ENCODE measurements at places on chromosomes 4 and X.

GRCh38 chrX:69128588-69128987 lies 36.7 kb downstream of the PJA1 start:
- no peak for DNase-seq

GRCh38 chrX:152138388-152138784 lies at the start of gene MAGEA10:
Gene MAGEA10, minus strand, starts transcription at chrX:152138577. Its CDS starts 2,957 bp downstream, at chrX:152135620.
- no peak for DNase-seq

DNA sequence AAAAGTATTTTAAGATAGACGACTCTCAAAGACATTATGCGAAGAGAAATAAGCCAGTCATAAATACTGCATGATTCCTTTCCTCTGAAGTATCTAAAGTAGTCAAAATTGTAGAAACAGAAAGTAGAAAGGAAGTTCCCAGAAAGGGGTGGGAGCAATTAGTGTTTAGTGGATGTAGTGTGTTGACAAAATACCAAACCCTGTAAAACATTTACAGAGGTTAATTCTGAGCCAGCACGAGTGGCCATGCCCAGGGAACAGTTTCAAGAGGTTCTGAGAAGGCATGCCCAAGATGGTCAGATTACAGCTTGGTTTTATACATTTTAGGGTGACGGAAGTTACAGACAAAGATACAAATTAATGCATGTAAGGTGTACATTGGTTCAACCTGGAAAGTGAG lies 34.4 kb upstream of the SLC25A4 start:
- DNase-seq, result no peak

DNA sequence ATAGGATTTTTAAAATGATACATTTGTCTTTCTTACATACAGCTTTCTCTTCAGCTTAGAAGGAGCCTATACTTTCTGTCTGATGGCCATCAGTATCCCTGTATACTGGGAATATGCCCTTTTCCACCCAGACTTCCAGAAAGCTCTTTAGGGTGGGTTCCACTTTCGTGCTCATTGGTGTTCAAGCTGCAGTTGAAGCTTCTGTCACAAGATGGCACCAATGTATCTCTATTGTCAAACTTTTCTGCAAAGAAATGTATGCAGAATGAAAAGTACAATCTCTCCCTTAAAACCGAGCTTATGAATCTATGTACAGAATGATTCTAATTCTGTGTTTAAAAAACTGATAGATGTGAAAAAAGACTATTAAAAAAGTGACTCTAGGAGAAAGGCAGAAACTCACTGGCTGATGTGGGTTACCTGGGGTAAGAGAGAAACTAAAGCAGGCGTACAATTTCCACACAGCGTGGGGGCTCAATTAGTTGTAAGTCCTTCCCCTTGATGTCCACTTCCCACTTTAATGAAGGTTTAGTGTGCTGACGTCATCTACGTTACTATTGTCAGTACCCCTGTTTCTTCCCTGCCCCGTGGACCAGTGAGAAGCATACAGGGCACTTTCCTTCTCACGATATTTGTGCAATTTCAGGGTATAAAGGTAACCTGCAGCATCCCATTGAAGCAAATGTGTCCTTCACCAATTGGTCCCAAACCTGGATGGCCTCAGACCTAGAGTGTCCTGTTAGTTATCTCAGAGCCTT lies 57.3 kb upstream of the TCEAL2 start:
- DNase-seq, result peak; percentile 6

DNA sequence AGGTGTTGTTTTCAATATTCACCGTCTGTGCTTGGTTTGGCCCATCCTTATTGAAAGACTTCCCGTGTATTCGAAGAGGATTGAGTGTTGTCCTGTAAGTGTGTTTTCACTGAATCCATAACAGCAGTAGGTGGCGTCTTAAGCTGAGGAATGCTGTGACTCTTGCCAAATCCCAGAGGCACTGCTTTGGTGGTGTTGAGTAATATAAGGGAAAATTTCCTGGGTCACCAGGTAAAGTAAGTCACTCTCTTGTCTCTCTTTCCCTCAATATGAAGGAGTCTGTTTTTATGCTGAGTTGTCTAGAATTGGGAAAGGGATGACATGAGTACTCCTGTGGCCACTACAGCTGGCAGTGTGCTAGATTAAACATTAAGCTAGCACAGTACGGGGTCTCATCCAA lies 146.7 kb upstream of the ZXDB start:
- no peak for DNase-seq

- peak; percentile 81 for DNase-seq
Measured at GRCh38 chrX:102712981-102713625, 855 bp downstream of the GPRASP2 start.

DNA sequence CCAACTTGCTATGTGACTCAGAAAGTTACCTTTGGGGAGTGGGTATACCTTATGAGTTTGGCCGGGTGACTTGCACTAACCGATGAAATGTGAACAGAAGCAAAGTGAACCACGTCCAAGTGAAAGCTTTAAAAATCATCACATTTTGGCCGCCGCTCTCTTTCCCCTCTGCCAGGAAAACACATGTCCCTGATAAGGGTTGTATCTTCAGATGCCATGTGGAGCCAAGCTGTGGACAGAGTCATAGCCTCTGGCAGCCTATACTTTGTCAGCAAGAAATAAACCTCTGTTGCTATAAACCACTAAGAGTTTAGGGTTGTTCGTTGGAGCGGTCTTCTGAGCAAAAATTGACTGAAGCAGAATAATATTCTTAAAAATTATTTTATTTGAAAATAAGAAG lies 92.3 kb downstream of the PRDM5 start:
- peak; percentile 81 for DNase-seq

DNA sequence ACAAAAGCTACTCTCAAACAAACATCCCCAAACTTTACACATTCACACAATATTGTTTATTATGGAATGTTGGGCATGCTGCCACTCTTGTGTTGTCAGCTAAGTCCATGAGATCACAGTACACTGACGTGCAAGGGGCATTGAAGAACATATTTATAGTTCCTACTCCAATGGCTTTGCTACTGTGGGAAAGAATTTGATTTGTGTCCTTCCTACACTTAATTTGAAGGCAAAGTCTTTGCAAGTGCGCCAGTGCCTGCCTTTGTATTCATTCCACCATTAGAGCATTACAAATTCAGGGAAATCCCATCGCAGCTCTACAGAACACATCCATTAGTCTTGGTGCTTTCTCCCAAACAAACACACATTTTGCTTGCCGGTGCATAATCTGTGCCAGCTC lies 45.4 kb upstream of the FTHL17 start:
- DNase-seq, result no peak

DNA sequence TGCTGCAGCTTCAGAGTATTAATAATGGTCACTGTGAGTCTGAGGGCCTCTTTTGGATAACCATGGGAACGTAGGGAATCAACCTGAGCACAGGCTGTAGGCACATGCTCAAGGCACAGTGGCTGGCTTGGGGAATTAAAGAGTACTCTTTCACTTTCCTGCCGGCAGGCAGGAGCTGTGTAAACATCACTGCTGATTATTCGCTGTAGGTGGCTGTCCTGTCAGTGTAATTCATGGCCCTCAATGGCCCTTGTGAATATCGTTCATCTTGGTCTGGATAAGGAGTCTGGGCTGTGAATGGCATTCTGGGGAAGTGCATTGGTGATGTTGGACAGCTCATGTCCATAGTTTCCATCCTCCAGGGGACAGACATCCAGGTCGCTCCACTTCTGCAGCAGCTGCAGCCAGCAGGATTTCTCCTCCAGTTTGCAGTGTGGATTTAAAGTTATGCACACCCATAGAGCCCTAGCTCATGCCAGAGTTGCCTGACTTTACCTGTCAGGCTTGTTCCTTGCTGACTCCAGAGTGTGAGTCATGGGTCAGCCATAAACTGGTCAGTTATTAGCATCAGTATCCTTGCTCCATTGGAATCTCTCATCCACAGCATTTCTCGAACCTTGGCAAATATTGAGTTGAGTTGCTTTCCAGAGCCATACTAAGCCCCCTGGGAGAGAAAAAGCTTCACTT lies 43.0 kb downstream of the C4orf33 start:
- DNase-seq, result peak; percentile 6

GRCh38 chrX:27039332-27039731 lies 423.8 kb downstream of the PPP4R3C start:
- DNase-seq, result no peak

DNA sequence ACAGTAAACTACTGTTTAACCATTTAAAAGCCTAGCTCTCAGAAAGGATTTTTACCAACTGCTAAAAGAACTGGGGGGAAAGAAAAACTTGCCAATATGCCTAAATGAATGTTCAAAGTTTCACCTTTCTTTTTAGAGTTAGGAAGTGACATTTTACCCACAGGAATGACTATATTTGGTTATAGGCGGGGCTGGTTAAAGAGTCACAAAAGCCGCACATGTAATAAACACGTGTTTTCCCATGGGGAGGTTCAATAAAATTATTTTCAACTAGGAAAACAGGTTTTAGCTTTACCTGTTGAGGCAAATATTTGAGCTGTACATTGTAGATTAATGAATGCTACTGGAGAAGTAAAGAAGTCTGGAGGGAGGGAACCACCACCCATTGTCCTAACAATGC lies 41.6 kb upstream of the UGDH start:
- DNase-seq, result no peak

DNA sequence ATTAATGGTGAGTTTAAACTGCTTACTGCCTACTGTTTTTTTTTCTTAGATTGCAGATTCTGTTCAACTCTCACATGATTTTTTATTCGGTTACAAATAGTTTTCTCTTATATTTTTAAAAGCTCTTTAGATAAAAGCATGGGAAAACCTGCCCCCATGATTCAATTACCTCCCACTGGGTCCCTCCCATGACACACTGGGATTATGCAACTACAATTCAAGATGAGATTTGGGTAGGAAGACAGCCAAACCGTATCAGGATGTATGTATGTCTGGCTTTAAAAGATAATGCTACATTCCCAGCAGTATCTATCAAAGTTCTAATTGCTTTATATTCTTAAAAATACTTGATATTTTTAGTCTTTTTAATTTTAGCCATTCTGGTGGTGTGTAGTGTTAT lies 131.5 kb downstream of the JADE1 start:
- DNase-seq, result no peak

DNA sequence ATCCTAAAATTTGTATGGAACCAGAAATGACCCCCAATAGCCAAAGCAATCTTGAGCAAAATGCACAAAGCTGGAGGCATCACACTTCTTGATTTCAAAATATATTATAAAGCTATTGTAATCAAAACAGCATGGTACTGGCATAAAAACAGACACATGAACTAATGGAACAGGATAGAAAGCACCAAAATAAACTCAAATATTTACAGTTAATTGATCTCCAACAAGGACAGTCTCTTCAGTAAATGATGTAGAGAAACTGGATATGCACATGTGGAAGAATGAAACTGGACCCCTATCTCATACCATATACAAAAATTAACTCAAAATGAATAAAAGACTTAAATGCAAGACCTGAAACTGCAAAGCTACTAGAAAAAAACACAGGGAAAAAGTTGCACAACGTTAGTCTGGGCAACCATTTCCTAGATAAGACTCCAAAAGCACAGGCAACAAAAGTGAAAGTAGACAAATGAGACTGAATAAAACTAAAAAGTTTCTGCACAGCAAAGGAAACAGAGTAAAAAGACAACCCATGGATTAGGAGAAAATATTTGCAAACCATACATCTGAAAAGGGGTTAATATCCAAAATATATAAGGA lies 64.9 kb downstream of the CD99L2 start:
- no peak for DNase-seq

DNA sequence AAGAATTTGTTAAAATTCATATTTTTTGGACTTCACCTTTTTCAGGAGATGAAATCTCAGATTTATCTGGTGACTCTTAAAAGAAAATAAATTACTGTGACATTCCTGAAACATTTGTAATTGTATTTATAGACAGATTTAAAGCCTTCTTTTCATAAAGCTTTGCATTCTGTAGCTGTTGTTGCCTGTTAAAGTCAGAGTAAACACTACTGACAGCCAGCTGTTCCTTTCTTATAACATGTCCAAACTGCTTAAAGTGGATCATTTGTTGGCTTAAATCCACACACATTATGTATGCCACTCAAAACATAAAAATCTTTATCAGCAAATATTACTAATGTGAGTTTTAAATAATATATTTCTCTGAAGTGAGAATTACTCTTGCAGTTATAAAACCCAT lies 157.5 kb downstream of the TECRL start:
- DNase-seq, result peak; percentile 62

DNA sequence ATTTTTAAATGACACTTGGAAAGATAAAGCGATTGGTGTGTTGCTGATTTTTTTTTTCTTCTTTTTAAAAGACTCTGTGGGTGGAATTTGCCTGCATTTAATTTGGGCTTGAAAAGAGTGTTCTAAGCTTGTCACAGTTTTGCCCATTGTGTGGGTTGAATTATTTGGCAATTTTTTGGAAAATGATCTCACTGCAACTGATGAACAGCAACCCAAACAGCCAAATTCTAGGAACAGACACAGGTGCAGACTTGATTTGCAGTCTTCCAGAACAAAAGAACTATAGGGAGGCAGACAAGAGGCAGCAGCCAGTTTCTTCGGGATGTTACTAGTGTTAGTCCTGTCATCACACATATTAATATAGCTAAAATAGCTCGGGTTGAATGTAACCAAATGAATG lies 40.5 kb downstream of the CASP6 start:
- DNase-seq, result no peak

DNA sequence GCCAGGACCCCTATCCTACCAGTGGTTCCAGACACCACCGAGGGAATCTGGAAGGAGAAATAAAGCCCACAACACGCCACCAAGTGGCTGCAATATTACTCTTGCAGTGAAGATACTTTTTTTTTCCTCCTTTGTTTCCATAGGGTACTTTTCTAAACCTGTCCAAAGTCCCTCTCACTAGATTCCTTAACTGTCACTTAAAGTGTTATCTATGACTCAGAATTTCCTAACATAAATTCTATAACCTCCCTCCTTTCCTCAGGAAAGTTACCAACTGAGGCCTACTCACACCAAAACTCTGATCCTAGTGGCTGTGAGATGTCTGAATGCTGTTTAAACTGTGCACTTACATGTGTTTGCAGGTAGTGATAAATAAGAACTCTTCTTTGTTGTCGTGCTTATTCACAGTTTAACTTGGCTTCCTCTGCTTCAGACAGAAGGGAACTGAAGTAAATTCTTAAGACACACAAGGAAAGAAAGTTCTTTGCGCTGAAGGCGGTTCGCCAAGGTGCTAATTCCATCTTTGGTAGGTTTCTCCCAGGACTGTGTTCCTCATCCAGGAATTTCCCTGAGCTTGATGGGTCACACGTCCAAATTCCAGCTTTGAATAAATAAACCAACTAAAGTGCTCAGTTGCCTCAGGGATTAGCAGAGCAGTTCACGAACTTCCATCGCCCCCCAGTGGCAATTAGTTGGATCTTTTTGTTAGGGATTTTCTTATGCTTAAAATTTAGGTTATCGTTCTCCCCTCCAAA lies 10.7 kb upstream of the HCCS start:
- peak; percentile 39 for DNase-seq

GRCh38 chrX:134423606-134424005 lies 36.4 kb upstream of the HPRT1 start:
- peak; percentile 12 for DNase-seq

DNA sequence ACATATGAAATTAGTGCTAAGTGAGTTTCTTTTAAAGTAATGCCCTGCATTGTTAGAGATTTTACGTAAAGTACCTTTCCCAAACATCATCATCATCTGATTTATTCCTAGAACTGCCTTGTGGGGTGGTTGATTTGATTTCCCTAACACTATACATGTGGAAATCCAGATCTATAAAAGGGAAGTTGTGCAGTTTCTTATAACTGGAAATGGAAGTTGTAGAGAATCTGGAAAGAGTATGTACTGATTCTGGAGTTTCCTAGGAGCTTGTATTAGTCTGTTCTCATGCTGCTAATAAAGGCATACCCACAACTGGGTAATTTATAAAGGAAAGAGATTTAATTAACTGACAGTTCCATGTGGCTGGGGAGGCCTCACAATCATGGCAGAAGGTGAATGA lies 47.9 kb downstream of the BMP2K start:
- no peak for DNase-seq
